Progenitor cell of endocrine pancreas (in vitro differentiated cells): ENCODE measurements at places on chromosomes 3 and 15.

GRCh38 chr3:38374221-38374620, 27.6 kb downstream of the XYLB start:
- DNase-seq: no peak

GRCh38 chr3:25427155-25427554, 908 bp upstream of the RARB start:
- DNase-seq: no peak

DNA sequence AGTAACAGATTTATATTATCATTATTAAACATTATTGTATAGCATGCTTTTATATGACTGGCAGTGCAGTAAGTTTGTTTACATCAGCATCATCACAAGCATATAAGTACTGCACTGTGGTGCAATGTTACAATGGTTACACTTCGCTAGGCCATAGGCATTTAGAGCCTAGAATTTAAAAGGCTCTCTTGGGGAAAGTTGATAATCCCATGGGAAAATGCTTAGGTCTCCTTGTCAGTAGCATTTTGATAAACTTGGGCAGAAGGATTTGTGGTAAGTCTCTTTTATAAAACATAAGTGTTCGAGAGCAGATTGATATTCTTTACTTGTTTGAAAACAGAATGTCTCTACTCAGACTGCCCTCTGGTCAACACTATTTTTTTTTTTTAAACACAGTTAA, 7.5 kb downstream of the DTWD1 start:
- DNase-seq: no peak

GRCh38 chr3:37519236-37519635, 342.4 kb upstream of the CTDSPL start:
- DNase-seq: no peak

- DNase-seq: no peak
These were observed 29.0 kb downstream of the AMOTL2 start for GRCh38 chr3:134345202-134345601.

GRCh38 chr3:114272271-114272670, 21.6 kb upstream of the TIGIT start:
- DNase-seq: no peak

- DNase-seq: no peak
These were observed 277.6 kb downstream of the THSD4 start for GRCh38 chr15:71392861-71393283.

- DNase-seq: no peak
These were observed 90.1 kb upstream of the RGMA start for GRCh38 chr15:93179072-93179471.

GRCh38 chr15:26722621-26723160, 50.2 kb downstream of the GABRB3 start:
- DNase-seq: no peak

GRCh38 chr3:155504682-155505081, 211.2 kb upstream of the STRIT1 start:
- DNase-seq: no peak

DNA sequence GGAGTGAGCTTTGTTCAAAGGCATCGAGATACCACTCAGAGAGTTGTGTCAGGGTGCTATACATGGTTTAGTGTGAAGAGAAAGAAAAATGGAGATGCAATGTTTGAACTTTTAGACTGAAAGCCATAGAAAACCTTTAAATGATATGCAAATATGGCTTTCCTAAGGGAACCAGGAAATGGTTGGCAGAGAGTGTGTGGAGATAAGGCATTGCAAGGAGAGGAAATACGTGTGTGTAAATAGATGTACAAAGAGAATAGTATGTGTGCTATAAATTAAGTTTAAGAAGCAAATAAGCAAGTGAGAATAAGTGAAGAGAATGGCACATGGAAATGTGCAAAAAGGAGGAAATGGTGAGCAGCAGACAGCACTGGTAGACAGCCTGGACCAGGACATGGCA, 198.1 kb downstream of the SLC9A9 start:
- DNase-seq: no peak

GRCh38 chr15:90598031-90598577, 68.4 kb downstream of the CRTC3 start:
- DNase-seq: no peak
